Vagina (tissue), 2 donors: ENCODE measurements at places on chromosomes 7 and 10. TPM values are rescaled to one million over a fixed set of nuclear protein-coding genes. Genes with fewer than 3 reads are reported as not detected.

The FGF8 gene
- not detected for total RNA-seq

The DRGX gene
- not detected for total RNA-seq

The LHPP gene
- total RNA-seq, result 20.1 TPM

The AHR gene
- 122 TPM for total RNA-seq

The HOXA6 gene
- 1.7 TPM for total RNA-seq

The ELFN1 gene
- 2.2 TPM for total RNA-seq

The GNGT1 gene
- not detected for total RNA-seq
